ENCODE measurements at places on chromosomes 12 and 14.

- peak; percentile 34 for DNase-seq
Observed at GRCh38 chr14:55073856-55074255, 22.4 kb downstream of the MAPK1IP1L start.

GRCh38 chr14:86430853-86431252 is 900.9 kb downstream of the FLRT2 start:
- peak; percentile 24 for DNase-seq

GRCh38 chr12:24780697-24781368 is 168.1 kb downstream of the BCAT1 start:
- DNase-seq = no peak

DNA sequence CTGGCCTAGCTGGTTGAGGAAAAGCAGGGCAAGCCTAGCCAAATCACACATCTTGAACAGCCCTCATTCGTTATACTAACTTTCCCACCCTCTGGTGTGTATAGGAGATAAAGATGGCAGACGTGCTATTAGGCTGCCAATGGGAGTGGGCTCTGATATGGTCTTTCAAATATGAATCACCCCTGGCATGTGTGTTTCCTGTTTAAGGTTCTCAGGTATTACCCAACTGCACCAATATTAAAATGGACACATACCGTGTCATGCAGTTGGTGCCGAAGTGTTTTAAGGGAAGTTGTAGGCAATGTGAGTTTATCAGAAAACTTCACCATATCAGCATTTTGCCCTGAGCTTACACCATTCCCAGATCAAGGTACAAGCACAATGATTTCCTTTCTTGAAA is 33.4 kb downstream of the CHST11 start:
- no peak for DNase-seq

GRCh38 chr14:106776395-106776983 is 1250.1 kb downstream of the TMEM121 start:
- no peak for DNase-seq

- no peak for DNase-seq
Observed at GRCh38 chr12:47715877-47716548, 9.3 kb downstream of the ENDOU start.

DNA sequence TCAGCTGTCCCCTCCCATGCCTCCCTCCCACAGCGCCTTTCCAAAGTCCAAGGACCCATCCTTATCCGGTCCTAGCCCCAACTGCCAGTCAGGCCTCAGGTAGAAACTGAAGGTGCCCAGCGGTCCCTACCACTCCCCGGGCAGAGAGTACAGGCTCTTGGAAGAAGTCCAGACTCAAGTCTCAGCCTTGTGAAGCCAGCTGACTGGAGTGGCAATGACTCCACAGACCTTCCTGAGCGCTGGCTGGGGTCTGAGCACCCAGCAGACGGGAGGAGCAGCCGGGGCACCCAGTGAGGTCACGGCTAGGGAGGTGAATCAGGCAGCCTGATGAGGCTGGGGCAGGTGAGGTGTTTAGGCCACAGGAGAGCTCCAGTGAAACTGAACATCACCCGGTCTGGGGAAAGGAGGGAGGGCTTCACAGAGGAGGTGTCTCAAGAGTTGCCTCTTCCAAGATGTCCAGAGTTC is 60.0 kb downstream of the ITPK1 start:
- DNase-seq = no peak

GRCh38 chr12:28552251-28552970 is 362.2 kb downstream of the CCDC91 start:
- DNase-seq = no peak
